ENCODE measurements at places on chromosomes 4 and X. TPM values are rescaled to one million over a fixed set of nuclear protein-coding genes. Genes with fewer than 3 reads are reported as not detected.

DNA sequence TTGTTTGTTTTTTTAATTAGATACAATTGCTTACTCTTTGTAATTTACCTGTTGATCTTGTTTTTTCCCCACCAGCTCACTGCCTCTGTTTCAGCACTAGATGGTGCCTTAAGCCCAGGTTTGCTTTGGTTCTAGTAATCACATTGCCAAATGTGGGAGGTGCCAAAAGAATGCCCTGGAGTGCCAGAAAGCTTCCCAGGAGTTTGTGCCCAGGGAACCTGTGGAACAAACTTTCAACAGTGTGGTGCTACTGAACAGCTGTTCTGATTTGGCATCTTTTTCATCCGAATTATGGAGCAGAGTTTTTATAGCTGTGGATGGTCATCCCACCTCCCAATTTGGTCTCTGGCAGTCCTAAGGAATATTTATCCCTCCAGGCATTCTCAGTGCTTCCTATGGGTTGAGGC, 1000.7 kb downstream of the STIM2 start:
- no peak overlapping the region for H3K4me3 ChIP-seq
- H3K36me3 ChIP-seq, result no peaks in the 10 kb centered on the region
- H3K4me1 ChIP-seq, result no peaks in the 10 kb centered on the region
- H3K27ac ChIP-seq, result no peak overlapping the region
- H3K27me3 ChIP-seq, result no peaks in the 10 kb centered on the region

GRCh38 chr4:11427121-11427996, 1.3 kb downstream of the HS3ST1 start:
- peaks cover 10% of the 10 kb centered on the region for H3K36me3 ChIP-seq
- DNase-seq, result no peak
- no peaks in the 10 kb centered on the region for H3K27me3 ChIP-seq
- no peak overlapping the region for H3K27ac ChIP-seq
- H3K4me1 ChIP-seq, result no peaks in the 10 kb centered on the region

The HPRT1 gene
- 77.1 TPM for total RNA-seq

GRCh38 chr4:1082215-1083182, 30.9 kb downstream of the RNF212 start:
- H3K27me3 ChIP-seq, result no peaks in the 10 kb centered on the region
- no peak overlapping the region for H3K27ac ChIP-seq
- H3K4me1 ChIP-seq, result peaks cover 7% of the 10 kb centered on the region
- H3K4me3 ChIP-seq, result no peak overlapping the region
- H3K36me3 ChIP-seq, result no peaks in the 10 kb centered on the region

GRCh38 chr4:51918251-51918650, 75.3 kb downstream of the DCUN1D4 start:
- DNase-seq, result no peak
- no peaks in the 10 kb centered on the region for H3K27me3 ChIP-seq
- H3K27ac ChIP-seq, result no peak overlapping the region
- no peaks in the 10 kb centered on the region for H3K4me1 ChIP-seq

DNA sequence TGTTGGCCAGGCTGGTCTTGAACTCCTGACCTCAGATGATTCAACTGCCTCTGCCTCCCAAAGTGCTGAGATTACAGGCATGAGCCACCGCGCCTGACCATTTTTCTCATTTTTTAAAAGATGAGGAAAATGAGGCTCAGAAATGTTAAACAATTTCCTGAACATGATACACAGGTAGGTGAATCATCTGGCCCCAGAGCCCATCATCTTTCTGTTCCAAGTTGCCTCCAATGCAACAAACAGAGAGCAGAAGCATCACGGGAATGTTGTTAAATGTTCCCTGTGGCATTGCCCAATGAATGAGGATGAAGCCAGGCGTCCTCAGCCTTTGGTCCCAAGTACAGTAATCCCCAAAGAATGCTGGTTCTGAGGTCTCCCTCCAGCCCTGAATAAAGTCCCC, 31.3 kb upstream of the ANXA5 start:
- no peak overlapping the region for H3K4me3 ChIP-seq
- H3K4me1 ChIP-seq, result no peaks in the 10 kb centered on the region
- no peak for DNase-seq
- no peaks in the 10 kb centered on the region for H3K36me3 ChIP-seq
- no peaks in the 10 kb centered on the region for H3K27me3 ChIP-seq

DNA sequence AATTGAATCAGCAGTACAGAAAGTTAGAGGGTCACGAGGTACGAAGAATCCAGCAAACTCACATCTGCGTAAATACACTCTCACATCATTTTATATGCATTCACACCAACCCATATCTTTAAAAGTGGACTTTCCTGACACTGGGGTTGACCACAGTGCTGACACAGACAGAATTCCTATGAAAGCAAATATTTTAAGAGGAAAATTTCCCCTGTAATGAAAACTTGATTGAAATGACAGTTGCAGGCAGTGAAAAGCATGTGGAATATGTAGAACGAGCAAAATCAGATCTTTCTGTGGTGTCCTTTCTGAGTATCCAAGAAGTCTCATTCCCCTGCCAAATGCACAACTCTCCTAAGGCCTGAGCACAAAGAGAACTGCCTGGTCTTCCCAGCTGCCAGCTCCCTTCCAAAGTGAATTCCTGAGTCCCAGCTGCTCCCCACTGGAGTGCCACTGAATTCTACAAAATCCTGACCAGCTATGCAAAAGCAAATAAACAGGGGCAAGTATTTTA, 50.5 kb upstream of the FAM9C start:
- H3K36me3 ChIP-seq, result no peaks in the 10 kb centered on the region
- no peaks in the 10 kb centered on the region for H3K27me3 ChIP-seq
- peak overlapping the region; percentile 81 for H3K27ac ChIP-seq
- H3K4me3 ChIP-seq, result no peak overlapping the region
- H3K4me1 ChIP-seq, result peaks cover 10% of the 10 kb centered on the region

The HTRA3 gene
- 0.98 TPM for total RNA-seq

DNA sequence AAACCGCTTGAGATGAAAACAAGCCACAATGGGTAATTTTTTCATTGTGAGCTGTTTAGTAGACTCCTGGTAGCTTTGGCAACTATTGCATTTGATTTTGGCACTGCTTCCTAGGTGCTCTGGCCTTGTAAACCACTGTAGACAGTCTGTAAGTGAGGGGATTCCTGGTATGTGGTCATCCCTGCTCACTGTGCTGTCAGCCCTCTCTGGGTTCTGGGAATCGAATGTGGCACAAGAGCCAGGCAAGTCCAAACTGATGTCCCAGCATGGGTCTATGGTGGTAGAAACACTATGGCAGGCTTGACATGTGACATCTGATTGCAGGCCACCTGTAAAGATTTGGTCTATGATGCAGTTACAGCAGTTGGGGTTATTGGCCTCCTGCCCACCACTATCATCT, 2.5 kb downstream of the USP51 start:
- H3K4me1 ChIP-seq, result no peaks in the 10 kb centered on the region
- H3K27me3 ChIP-seq, result no peaks in the 10 kb centered on the region
- H3K36me3 ChIP-seq, result no peaks in the 10 kb centered on the region
- no peak overlapping the region for H3K27ac ChIP-seq
- DNase-seq, result no peak
- no peak overlapping the region for H3K4me3 ChIP-seq

DNA sequence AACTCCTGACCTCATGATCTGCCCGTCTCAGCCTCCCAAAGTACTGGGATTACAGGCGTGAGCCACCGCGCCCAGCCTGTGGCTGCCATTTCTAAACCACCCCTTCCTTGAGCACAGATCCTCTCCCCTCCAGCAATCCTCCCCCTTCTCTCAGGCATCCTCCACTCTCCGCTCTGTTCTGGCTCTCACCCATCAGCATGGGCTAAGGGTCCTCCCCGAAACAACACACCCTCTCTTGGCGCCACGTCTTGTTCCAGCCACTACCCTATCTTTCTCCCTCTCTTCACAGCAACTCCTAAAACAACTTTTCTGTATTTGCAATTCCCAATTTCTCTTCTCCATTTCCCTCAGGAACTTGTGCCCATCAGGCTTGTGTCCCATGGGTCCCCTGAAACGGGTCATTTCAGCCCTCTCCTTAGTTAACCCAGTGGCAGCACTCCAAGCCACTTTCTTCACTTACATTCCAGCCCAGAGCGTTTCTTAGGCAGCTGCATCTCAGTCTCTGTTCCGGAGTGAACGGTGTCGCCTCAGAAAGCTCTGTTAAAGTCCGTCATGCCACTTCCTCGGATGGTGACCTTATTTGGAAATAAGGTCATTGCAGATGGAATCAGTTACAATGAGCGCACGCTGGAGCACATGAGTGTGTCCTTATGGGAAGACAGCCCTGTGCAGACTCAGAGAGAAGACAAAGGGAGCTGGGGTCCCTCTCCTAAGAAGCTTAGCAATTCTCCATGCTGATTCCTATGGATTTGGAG, 28.3 kb upstream of the CLDN24 start:
- H3K36me3 ChIP-seq, result no peaks in the 10 kb centered on the region
- DNase-seq, result no peak
- H3K4me1 ChIP-seq, result no peaks in the 10 kb centered on the region
- no peaks in the 10 kb centered on the region for H3K27me3 ChIP-seq

GRCh38 chr4:36267486-36268268, 13.7 kb upstream of the DTHD1 start:
- H3K4me1 ChIP-seq, result no peaks in the 10 kb centered on the region
- H3K4me3 ChIP-seq, result no peak overlapping the region
- no peaks in the 10 kb centered on the region for H3K27me3 ChIP-seq
- no peaks in the 10 kb centered on the region for H3K36me3 ChIP-seq
- DNase-seq, result no peak

- peak overlapping the region; percentile 92 for H3K27ac ChIP-seq
- peaks cover 43% of the 10 kb centered on the region for H3K4me1 ChIP-seq
- no peaks in the 10 kb centered on the region for H3K27me3 ChIP-seq
Measured at GRCh38 chrX:115561605-115562479, 868 bp downstream of the PLS3 start.

- peak overlapping the region; percentile 84 for H3K27ac ChIP-seq
- H3K36me3 ChIP-seq, result no peaks in the 10 kb centered on the region
- H3K4me3 ChIP-seq, result peak overlapping the region; percentile 72
- no peak for DNase-seq
Measured at GRCh38 chr4:109432696-109433095, 919 bp upstream of the SEC24B start.

- H3K27ac ChIP-seq, result no peak overlapping the region
- no peaks in the 10 kb centered on the region for H3K4me1 ChIP-seq
- no peak overlapping the region for H3K4me3 ChIP-seq
- no peaks in the 10 kb centered on the region for H3K36me3 ChIP-seq
- H3K27me3 ChIP-seq, result no peaks in the 10 kb centered on the region
Measured at GRCh38 chrX:2266445-2267349, 234.1 kb downstream of the DHRSX start.

DNA sequence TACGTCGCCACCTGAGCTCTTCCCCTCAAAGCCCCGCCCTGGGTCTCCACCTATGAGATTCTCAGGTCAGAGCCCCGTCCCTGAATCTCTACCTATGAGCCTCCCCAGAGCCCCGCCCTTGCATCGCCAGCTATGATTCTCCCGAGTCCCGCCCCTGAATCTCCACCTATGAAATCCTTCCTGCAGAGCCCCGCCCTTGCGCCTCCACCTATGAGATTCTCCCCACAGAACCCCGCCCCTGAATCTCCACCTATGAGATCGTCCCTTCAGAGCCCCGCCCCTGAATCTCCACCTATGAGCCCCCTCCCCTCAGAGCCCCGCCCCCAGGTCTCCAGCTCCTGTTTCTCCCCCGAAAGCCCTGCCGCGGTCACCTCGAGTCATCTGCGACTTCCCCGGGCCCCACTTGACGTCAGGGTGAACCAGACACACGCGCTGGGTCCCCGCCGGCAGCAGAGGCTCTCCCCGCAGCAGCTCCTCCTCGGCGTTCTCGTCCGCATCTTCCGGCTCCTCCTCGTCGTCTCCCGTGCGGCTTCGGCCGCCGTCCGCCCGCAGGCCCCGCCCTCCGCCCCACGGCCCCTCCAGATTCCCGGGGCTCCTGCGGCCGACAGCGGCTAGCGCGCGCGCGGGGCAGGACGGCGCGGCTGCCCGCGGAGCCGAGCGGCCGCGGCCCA, 393 bp downstream of the GTPBP6 start:
- peak overlapping the region; percentile 49 for H3K4me3 ChIP-seq
- peak; percentile 48 for DNase-seq
- H3K27me3 ChIP-seq, result no peaks in the 10 kb centered on the region
- H3K4me1 ChIP-seq, result no peaks in the 10 kb centered on the region

The FAM114A1 gene
- 32.0 TPM for total RNA-seq

- no peak overlapping the region for H3K27ac ChIP-seq
- no peaks in the 10 kb centered on the region for H3K4me1 ChIP-seq
- H3K27me3 ChIP-seq, result no peaks in the 10 kb centered on the region
- no peaks in the 10 kb centered on the region for H3K36me3 ChIP-seq
- no peak for DNase-seq
Measured at GRCh38 chr4:2042204-2042946, 16.8 kb upstream of the NAT8L start.

DNA sequence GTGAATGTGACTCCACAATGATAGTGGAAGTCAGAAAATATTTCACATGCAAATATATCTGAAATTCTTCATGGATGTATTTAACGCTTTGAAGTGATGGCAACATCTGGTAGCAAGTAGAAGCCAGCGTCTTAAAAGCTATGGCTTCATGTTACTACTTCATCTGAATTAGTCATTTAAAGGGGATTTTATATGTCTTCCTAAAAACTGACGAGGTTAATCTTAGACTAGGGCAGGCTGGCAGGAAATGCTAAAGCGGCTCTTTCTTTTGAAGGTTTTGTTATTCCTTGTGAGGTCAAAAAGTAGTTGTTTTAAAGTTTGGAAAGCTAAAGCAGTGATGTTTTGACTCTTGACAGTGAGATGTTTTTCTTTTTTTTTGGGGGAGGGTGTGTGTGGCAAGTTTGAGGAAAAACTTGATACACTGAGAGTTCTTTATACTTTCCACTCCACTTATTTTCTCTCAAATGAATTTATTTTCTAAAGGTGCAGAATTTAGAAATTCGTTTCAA, 22.6 kb downstream of the PLS3 start:
- H3K27me3 ChIP-seq, result no peaks in the 10 kb centered on the region
- no peak for DNase-seq
- no peak overlapping the region for H3K4me3 ChIP-seq
- no peaks in the 10 kb centered on the region for H3K36me3 ChIP-seq
- H3K27ac ChIP-seq, result no peak overlapping the region

The CTAG1B gene
- total RNA-seq, result not detected

The RNF150 gene
- total RNA-seq, result 1.3 TPM

The C4orf50 gene
- total RNA-seq, result under 0.01 TPM

DNA sequence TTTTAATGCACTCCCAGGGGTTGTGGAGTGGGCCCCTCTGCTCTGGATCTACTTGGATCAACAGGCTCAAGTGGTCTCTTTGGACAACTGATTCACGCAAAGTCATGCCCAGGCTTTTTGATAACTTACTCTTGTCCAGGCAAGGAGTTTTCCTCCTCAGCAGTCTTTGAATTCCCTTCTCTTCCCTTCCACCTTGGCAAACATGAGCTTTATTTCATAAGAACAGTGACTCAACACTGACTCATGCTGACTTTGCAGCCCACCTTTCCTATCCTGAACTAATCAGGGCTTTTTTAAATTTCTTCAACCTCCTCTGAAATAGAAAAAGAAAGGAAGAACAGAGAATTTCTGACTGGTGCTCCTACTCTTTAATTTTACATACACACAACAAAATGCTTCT, 132.1 kb upstream of the LDB2 start:
- no peaks in the 10 kb centered on the region for H3K36me3 ChIP-seq
- H3K27ac ChIP-seq, result no peak overlapping the region
- DNase-seq, result no peak

- H3K27ac ChIP-seq, result no peak overlapping the region
- no peak for DNase-seq
- H3K27me3 ChIP-seq, result no peaks in the 10 kb centered on the region
Measured at GRCh38 chr4:112251019-112251643, 19.5 kb downstream of the AP1AR start.

The UGT2A1 gene
- total RNA-seq, result not detected

Measured in Panc1 (cell line).